Articular chondrocyte of knee joint (primary cell): ENCODE measurements at places on chromosomes 6 and 20. TPM values are rescaled to one million over a fixed set of nuclear protein-coding genes. Genes with fewer than 3 reads are reported as not detected.

The MTFR2 gene
- 2.0 and 3.1 TPM in 2 replicates for total RNA-seq

The ZNF391 gene
- 4.3 and 5.7 TPM in 2 replicates for total RNA-seq

The LHFPL5 gene
- total RNA-seq = not detected in 2 replicates

The PKIB gene
- 0.13 and 0.97 TPM in 2 replicates for total RNA-seq

The BPIFB1 gene
- total RNA-seq = not detected in 2 replicates
